ENCODE measurements at places on chromosomes 6 and 20.

DNA sequence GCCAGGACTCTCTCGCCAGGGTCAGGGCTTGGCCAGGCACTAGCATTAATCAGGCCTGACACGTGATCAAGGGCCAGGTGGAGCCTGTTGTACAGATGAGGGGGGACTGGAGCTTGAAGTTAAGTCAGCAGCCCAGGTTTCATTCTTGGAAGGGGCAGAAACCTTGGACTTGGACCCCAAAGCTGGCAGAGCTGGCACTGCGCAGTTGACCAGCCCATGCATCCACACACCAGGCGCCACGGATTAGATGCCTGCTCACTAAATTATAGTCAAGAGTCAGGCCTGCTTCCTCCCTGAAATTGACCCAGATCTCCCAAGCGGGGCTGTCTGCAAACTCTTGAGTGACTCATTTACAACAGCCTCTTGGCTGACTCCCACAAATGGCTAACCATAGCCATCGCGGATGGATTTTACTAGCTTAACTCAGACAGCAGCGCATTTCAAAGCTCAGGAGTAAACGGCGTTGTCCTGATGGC lies 4.1 kb upstream of the TAF4 start:
- DNase-seq, result no peak

- DNase-seq, result no peak
Measured at GRCh38 chr6:158744986-158745430, 74.2 kb downstream of the EZR start.

GRCh38 chr6:111736005-111736608 lies 130.4 kb upstream of the TRAF3IP2 start:
- DNase-seq, result no peak

DNA sequence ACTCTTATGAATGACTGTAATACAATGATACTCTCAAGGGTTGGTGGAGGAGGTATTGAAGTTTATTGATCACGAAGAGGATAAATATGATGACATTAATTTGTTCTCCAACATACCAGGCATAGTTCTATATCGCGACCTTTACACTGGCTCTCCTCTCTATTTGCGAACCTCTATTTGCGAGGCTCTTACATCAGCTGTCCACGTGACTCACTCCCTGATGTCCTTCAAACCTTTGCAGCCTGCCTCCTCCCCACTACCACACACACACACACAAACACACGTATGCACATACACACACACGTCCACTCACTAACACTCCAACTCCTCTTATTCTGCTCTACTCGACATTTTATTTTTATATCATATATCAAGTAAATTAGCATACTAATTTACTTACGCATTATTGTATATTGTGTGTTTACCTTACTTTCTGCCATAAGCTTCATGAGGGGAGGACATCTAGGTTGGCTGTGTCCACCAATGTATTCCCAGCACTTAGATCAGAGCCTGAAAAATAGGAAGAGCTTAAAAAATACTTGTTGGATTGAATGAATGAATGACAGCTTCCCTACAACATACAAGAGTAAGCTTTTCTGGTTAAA lies 53.3 kb upstream of the TNFRSF21 start:
- DNase-seq, result no peak

DNA sequence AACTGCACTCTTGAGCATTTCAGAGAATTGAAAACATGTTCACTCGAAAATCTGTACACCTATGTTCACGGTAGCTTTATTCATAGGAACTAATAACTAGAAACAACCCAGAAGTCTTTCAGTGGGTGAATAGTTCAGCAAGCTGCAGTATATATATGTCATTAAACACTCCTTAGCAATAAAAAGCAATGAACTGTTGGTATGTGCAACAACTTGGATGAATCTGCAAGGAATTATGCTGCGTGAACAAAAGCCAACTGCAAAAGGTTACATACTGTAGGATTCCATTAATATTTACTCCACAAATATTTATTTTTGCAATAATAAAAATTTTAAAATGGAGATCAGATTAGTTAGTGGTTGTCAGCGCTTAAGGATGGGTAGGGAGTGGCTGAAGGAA lies 22.1 kb upstream of the FKBP1A start:
- no peak for DNase-seq

DNA sequence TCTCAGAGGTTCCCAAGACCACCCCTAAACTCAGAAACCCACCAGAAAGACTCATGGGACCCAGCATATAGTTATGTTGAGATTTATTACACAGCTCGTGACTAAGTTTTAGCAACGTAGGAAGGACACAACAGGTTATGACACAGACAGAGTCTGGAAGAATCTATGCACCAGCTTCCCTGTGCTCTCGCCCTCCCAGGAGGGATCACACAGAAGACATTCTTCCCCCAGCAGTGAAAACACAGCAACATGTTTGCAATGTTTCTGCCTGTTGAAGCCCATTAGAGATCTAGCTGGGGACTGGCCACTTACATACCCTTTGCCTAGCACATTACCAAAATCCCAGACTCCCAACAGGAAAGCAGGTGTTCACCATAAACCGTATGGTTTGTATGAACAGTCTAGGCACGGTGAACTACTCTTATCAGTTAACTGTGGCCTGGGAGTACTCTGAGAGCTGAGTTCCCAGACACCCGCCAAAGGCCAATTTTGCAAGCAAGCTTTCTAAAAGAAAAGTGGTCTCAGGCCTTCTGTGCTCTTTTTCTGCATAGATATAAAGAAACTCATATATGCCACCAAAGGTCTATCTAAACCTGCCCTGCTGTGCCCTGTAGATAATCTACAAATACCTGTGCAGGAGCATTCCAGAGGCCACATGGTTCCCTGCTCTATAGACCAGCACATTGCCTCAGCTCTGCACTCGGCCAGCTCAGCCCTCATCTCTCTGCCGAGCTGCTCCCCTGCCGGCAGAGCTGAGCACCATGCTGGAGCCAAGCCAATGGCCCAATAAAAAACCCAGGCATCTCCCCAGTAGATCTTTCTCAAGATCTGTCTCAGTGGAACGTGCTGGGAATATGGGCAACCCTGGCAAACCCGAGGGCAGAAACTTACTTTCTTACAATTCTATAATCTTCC lies 69.6 kb upstream of the SMIM28 start:
- DNase-seq, result no peak
